H4 (cell line): ENCODE measurements at places on chromosomes 7 and 10. TPM values are rescaled to one million over a fixed set of nuclear protein-coding genes. Genes with fewer than 3 reads are reported as not detected.
A peak's percentile ranks its signal among the peaks of the same experiment; 100 is the strongest.

- peak; percentile 35 for DNase-seq
Measured at GRCh38 chr7:151552352-151553028, 32.8 kb upstream of the RHEB start.

- peak; percentile 71 for DNase-seq
Measured at GRCh38 chr7:74032191-74032490, 4.2 kb downstream of the ELN start.

GRCh38 chr7:44445986-44446671 is 44.3 kb downstream of the NUDCD3 start:
- DNase-seq, result no peak

Gene NKX1-2
- total RNA-seq, result 0.02 TPM in 1 of 2 replicates, not detected in the other

Gene CTTNBP2
- 2.4 and 4.8 TPM in 2 replicates for total RNA-seq
